ENCODE measurements at places on chromosomes 4 and X.

DNA sequence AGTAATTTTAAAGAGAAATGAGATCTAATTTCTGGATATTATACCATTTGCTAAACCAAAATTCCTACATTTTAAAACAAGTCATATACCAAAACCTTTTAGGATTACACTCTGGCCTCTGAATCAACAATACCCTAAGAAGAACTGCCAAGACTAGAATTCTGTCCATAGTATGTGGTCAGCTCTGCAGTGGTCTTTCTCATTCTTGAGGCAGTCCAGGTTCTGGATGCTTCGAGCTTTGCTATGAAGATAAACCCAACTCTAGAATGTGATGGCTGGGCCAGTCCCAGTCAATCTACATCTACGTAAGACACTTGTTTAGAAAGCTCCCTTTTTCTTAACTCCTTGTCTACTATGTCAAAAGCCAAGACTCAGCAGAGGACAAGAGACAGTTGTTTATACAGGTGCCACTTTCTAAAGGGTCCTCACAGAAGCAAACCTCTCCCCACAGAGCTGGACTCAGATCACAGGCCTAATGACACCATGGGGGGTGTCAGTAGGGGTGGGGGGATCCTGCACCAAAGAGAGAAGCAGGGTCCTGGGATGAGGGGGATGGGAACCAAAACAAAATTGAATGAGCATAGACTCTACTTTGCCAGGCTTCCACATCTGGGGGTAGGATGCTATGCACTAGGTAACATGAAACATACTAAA, 63.2 kb downstream of the SH3RF1 start:
- DNase-seq, result no peak

- peak; percentile 41 for DNase-seq
Measured at GRCh38 chr4:25813448-25814106, 49.2 kb downstream of the SEL1L3 start.

- DNase-seq, result no peak
Measured at GRCh38 chr4:140808256-140808655, 52.1 kb upstream of the TBC1D9 start.

GRCh38 chr4:80073473-80074008, 512 bp upstream of the ANTXR2 start:
- DNase-seq, result no peak

DNA sequence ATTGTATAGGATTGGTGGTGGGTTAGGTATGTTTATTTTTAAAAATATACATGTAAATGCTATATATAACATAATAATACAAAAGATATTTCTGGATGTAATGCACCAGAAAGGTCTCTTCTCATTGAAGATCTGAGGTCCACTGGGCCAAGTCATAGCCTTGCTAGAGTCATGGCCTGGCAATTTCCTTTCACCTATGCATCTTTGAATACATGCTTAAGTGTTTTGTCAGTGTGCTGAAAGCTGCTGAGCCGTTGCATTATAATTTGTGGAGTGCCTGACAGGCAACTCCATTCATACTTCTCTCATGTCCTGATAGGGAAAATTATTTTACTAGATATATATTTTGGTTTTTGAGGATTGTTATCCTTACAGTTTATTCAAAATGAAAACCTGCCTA, 410.2 kb upstream of the CT83 start:
- no peak for DNase-seq

DNA sequence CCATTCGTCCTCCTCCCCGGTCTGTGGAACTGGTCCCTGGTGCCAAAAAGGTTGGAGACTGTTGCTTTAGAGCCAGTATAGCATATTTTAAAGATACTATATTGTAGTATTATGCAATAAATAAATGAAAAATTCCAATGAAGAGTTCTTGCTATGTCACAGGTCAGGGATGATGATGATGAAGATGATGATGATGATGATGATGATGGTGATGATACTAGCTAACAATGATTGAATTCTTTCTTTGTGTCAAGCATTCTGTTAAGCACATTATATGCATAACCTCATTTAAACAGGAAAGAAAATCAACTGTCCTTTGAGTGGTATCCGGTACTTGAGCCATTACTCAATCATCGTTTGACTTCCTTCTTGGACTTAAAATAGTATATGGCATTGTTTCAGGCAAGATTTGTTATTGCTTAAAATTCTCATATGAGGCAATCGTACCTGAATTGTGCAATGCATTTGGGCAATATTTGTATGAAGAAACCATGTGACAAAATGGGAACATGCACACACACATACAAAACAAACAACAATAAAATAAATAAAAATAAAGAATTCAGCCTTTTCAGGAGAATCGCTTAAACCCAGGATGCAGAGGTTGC, 22.8 kb upstream of the TLR2 start:
- no peak for DNase-seq

DNA sequence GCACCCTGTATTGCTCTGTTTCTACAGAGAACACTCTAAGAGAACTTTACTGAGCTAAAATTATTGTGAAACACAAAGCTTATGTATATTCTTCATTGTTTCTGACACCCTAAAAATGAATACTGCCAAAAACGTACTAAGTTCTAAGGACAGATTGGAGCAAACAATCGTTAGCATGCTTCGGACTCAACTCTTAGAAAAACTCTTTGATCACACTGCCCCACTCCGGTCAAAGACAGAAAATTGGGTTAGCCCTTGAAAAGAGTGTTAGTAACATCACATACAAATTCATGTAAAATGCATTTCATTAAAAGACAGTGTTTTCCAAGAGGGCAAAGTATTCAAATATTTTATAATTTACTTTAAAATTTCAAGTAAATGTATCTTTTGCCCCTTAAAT, 177.4 kb downstream of the DCHS2 start:
- DNase-seq, result peak; percentile 20

DNA sequence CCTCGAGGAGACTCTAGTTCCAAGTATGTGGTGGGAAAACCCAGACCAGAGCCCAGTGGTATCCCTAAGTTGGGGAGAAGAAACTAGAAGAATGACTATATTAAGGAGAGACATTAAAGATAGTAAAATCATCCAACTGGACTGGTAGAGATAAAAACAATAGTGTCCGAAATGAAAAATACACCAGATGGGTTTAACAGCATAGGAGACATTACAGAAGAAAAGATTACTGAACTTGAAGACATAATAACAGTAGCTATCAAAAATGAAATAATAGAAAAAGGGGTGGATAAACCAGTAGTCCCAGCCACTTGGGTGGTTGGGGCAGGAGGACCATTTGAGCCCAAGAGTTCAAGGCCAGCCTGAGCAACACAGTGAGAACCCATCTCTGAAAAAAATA, 31.9 kb downstream of the SMIM14 start:
- no peak for DNase-seq

GRCh38 chr4:187724456-187724855, 271.1 kb upstream of the ZFP42 start:
- no peak for DNase-seq

DNA sequence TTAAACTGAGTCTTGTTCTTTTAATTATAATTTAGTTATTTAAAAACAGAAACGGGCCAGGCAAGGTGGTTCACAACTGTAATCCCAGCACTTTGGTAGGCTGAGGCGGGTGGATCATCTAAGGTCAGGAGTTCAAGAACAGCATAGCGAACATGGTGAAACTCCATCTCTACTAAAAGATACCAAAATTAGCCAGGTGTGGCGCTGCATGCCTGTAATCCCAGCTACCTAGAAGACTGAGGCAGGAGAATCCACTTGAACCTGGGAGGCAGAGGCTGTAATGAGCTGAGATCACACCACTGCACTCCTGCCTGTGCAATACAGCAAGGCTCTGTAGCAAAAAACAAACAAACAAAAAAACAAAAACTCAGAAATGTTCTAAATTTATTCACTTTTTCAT, 852.9 kb downstream of the TECRL start:
- DNase-seq, result no peak

DNA sequence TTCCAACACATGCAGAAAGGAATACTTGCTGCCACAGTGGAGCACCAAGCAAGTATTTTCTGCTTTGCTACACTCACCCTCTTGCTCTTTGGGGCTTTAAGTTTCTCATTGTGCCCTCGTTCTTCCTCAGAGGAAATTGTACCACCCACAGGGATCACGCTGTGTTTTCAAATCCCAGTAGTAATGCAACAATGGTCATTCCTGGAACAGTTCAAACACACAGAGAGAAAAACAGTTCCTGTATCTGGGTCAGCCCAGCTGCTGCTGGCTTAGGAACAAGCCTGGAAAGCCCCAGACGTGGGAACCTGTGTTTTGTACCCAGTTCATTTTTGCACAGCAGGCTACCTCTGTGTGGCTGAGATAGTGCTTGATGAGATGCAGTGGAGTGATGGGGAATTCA, 907.8 kb downstream of the STPG2 start:
- no peak for DNase-seq

DNA sequence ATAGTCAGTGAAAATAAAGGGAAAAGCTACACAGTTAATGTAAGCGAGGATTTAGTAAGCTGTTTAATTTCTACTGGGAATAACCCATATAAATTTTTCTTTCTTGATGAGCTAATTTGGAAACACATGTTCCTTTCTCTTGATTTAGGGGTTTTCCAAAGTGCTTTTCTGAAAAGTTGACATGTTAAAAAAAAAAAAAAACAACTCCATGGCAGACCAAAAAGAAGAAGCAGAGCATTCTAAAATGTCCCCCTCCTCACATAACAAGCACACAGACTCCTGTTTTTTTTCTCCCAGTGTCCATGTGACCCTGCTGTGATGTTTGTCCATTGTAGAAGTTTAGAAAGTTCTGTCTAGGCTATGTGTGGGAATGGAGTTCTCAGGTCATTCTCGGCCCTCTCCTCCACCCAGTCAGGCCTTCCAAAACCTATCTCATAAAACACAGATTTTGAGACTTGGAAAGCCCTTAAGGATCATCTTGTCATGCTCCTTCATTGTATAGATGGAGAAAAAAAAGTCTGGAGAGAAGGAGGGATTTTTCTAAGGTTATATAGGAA, 792 bp downstream of the CLIC2 start:
- DNase-seq, result no peak

DNA sequence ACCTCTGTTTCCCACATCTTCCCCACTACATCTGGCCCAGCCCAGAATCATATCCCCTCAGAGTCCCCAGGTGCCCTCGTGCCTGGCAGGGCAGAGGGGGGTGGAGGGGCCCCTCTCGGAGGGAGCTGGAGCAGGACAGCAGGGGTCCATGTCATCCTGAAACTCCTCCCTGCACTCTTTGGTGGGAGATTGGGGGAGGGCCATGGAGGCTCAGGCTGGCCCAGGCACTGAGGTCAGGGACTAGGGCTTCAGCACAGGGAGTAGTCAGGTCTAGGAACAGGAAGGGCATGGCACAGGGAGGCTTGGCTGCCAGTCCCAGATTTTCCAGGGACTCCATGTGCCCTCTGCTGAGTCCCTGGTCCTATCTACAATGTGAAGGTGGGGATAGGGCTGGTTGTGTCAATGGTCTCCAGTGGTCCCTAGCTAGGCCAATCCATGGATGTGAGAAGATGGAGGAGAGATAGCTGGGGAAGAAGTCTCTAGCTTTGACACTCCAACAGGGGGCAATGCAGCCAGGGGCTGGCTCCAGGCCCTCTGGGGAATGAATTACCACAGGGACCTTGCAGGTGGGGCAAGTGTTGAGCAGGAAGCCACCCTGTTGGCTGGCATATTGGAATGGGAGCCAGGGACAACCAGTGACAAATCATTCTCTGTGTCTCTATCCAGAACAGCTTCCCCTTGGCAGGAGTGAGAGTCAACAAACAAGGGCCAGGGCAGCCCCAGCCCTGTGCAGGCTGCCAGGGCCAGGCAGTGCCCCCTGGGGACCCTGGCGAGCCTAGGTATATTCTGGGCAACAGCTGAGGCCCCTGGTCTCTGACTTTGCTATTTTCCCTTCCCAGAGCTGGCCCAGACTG, 154.4 kb downstream of the EFNB1 start:
- no peak for DNase-seq

- peak; percentile 51 for DNase-seq
Measured at GRCh38 chrX:154712781-154713740, 37.8 kb downstream of the GAB3 start.

GRCh38 chr4:165330071-165330470, 2.6 kb downstream of the MSMO1 start:
- no peak for DNase-seq

- DNase-seq, result no peak
Measured at GRCh38 chrX:136186023-136186413, 38.7 kb downstream of the FHL1 start.

GRCh38 chrX:11188664-11189063, 77.5 kb downstream of the HCCS start:
- no peak for DNase-seq

DNA sequence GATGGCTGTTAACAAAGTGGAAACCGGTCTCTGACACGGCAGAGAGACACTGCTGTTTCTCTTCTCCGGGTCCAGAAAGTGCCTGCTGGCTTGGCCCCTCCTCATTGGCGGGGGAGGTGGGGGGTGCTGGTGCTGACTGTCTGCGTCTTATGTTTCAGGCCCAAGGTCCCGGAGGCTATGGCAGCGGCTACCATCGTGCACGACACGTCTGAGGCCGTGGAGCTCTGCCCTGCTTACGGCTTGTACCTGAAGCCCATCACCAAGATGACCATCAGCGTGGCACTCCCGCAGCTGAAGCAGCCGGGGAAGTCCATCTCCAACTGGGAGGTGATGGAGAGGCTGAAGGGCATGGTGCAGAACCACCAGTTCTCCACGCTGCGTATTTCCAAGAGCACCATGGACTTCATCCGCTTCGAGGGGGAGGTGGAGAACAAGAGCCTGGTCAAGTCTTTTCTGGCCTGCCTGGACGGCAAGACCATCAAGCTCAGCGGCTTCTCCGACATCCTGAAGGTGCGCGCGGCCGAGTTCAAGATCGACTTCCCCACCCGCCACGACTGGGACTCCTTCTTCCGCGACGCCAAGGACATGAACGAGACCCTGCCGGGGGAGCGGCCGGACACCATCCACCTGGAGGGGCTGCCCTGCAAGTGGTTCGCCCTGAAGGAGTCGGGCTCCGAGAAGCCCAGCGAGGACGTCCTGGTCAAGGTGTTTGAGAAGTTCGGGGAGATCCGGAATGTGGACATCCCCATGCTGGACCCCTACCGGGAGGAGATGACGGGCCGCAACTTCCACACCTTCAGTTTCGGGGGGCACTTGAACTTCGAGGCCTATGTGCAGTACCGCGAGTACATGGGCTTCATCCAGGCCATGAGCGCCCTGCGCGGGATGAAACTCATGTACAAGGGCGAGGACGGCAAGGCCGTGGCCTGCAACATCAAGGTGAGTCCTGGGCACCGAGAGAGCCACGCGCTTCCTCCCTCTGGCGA, 2.2 kb downstream of the AKAP17A start:
- no peak for DNase-seq

DNA sequence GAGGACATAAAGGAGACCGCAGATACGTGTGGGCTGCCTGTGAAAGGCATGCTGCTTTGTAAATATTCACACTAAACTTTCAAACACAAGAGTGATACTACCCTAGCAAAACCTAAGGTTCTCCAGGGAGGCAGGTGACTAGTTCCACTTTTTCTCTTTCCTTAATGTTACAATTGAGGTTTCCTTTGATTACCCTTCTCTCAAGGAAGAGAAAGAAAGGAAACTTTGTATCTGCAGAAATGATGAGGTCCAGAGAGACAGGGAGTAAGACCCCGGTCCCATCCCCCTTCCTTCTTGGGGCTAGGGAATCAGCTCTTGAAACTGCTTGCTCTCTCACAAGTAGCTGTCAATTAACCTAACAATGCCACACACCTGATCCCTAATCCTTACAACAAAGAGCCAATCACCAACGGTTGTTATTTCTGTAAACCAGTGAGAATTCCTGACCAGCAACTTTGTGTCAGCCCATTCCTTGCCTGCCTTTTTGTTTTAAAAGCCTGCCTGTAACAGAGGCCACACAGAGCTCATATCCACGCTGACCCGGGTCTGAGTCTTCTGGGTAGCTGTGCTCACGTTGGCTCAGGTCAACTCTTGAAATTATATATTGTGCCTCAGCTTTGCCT, 754.8 kb upstream of the FRG1 start:
- DNase-seq, result no peak

GRCh38 chrX:81392396-81392795, 190.5 kb downstream of the SH3BGRL start:
- DNase-seq, result no peak

- DNase-seq, result no peak
Measured at GRCh38 chr4:146134761-146135445, 40.6 kb upstream of the LSM6 start.

Data from fibroblast of skin of left quadriceps (primary cell).